Esophagus mucosa (tissue), 1 donor: ENCODE measurements at places on chromosomes 1 and 21.

DNA sequence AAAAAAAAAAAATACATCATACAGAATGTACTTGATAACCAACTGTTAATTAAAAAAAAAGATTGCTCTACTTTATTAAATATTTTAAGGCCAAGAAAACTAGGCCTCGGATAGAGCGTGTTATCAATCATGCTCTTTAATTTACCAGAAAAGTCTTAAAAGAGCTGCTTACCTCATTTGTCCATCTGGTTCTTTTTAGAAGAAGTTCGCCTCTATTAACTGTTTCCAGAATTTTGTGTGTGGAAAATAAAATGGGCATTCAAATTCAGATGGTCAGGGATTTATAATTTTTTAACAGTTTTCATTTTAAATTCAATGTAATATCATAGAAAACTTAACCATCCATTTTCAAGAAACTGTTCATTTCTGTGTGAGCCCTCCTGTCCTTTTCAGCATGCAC is 53.8 kb downstream of the KCNK1 start:
- no peak for ATAC-seq

DNA sequence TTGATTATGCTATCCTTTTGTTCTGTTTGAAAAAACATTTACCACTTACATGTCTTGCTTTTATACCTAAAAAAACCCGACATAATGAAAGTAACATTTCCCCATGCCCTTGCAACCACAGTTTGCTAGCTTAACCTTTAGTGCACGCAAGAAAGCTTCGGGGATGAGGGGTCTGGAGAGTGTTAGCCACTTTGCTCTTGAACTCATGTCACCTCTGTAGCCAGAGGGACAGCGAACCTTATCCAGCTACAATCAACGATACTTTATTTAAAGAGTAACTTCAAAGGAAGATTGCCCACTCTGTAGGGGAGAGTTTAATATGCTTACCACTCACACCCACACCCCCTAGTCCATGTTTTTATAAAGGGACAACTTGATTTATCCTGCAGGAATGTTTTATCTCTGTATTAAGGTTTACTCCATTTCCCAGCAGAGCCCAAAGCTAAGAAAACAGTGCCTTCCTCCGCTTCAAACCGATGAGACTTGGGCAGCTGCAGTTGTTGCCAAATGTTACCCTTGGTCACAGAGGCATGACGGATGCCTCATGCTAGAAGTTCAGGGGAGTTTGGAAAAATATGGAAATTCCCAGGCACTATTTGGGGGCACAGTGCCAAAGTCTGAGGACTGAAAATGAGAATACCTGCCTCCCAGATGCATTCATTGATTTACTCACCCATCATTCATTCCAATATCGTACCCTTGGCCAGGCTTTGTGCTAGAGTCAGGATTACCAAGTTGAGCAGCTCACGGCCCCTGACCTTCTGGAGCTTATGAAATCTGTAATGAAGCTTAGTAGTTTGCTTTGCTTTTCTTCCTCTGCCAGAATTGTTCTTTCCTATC is 61.4 kb upstream of the VCAM1 start:
- no peak for ATAC-seq

- peak; percentile 23 for ATAC-seq
Measured at GRCh38 chr1:184110272-184111204, 59.0 kb downstream of the TSEN15 start.

DNA sequence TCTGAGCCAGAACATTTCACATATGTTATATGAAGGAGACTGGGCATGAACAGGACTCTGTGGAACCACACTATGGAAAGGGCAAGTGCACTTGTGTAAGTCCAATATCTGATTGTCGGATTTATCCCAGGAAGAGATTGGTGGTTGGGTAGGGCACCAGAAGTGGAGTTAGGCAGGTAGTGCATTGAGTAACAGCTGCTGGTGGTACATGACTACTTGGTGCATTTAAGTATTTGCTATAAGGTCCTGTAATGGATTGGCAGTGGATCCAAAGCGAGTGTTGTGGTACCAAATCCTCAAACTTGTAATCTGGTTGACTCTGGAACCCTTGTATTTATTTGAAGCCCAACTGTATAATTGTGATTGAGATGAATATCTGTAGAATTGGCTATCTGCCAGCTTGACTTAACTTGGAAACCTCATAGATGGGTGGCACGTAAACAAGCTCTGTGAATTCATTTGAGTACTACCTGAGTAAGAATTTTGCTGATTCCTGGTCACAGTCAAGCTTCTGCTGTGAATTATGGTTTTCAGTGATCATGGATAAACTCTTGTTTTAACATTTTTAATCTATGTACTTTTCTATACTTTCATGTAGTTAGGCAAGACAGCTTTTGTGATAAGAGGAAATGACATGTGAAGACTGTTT is 21.1 kb downstream of the UBAP2L start:
- ATAC-seq, result no peak

GRCh38 chr1:212622467-212622866 is 13.9 kb downstream of the ATF3 start:
- ATAC-seq, result no peak

DNA sequence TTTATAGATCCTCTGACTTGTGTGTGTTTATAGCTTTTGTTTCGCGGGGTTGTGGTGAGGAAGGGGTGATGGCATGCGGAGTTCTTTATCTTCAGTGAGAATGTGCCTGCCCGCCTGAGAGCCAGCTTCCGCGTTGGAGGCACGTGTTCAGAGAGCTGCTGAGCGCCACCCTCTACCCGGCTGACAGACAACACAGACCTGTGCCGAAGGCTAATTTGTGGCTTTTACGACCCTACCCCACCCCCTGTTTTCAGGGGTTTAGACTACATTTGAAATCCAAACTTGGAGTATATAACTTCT is 14.4 kb upstream of the CD101 start:
- ATAC-seq, result no peak

DNA sequence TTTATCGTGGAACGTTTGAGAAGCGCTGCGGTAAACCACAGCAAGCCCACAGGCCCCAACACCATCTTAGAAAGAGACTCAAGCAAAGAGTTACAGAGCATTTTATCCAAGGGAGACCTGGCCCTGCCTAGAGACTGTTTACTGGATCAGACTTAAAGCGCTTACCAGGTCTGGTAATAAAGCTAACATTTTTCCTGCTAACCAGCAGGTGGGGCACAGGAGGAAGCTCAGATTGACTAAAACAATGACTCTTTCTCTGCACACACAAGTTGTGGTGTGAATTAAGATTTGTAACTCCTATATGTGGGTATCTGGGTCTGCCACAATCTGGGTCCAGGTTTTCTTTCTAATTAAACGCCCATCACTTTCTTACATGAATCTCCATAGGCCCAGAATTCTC is 136.5 kb upstream of the ETS2 start:
- ATAC-seq, result peak; percentile 39

GRCh38 chr1:15445390-15446122 is 7.3 kb downstream of the CTRC start:
- no peak for ATAC-seq

- ATAC-seq, result no peak
Measured at GRCh38 chr1:10401281-10401680, 2.4 kb downstream of the PGD start.

DNA sequence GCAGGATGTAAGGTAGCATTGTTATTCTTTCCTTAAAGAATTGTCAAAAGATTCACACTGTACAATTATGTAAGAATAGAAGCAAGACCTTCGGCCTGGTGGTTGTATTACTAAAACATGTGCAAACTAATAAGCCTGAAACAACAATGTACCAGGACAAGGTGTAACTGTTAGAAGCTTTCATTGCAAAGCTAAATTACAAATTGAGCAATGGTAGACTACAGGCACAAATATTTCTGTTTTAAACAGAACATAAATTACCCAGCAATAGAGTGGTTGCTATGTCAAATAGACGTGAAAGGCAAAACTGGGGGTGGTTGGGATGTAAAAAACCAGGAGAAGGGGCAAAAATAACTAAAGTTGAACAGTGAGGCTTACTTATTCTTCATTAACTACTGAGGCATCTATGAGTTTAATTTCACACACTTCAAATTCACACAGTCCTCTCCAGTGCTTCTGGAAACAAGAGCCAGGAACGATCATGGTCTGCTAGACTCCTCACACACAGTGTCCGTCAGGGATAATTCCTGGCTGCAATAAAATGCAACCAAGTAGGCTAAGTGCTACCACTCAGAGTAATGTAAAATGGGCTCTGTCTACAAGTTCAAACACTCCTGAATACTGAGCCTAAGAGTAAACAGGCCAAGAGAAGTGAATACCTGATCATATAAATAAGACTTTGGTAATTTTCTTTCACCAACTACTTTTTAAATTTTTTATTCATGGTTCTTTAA is 39.3 kb upstream of the C1orf198 start:
- ATAC-seq, result no peak

- ATAC-seq, result no peak
Measured at GRCh38 chr1:24911651-24912155, 18.4 kb downstream of the RUNX3 start.

DNA sequence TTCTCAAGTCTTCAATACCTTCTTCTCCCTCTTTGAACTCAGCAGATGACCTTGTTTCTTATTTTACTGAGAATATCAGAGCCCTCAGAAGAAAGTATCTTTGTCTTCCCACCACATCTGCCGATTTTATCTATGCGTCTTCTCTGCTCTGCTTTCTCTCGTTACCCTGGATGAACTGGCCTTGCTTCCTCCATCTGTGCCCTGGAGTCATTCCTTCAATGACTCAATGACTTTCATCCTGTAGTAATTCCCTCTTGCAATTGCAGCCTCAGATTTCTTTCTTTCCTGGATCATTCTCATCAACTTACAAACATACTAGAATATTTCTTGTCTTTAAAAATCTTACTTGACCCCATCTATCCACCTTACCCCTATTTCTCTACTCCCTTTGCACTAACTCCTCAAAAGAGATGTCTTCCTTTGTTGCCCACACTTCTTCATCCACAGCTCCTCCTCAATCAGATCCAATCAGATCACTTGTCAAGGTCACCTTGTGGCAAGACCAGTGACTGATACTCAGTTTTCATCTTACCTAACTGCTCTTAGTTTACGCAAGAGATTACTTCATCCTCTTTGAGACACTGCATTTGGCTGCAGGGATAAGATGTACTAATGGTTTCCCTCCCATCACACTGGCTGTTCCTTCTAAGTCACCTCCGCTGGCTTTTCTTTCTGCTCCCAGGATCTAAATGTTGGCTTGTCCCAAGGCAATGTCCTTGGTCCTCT is 8.2 kb upstream of the TGFBR3 start:
- no peak for ATAC-seq

DNA sequence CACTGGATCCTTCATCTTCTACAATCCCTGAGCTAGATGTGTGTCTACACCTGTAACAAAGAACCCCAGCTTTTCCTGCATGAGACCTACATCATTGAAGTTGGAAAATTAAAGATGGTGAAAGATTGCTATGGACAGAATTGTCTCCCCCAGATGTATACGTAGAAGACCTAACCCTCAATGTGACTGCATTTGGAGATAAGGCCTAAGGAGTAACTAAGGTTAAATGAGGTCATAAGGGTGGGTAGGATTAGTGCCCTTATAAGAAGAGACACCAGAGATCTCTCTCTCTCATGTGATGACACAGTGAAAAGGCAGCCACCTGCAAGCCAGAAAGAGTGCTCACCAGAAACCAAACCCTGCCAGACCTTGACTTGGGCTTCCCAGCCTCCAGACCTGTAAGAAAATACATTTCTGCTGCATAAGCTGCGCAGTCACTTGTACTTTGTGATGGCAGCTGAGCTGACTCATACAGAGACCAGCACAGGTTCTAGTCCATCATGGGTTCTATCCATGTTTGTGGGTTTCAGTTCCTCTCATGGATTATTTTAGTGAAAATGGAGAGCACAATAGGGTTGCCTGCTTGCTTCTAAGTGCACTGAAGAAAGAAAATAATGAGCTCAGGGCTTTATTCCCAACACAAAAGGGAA is 180.8 kb downstream of the TPR start:
- ATAC-seq, result no peak

DNA sequence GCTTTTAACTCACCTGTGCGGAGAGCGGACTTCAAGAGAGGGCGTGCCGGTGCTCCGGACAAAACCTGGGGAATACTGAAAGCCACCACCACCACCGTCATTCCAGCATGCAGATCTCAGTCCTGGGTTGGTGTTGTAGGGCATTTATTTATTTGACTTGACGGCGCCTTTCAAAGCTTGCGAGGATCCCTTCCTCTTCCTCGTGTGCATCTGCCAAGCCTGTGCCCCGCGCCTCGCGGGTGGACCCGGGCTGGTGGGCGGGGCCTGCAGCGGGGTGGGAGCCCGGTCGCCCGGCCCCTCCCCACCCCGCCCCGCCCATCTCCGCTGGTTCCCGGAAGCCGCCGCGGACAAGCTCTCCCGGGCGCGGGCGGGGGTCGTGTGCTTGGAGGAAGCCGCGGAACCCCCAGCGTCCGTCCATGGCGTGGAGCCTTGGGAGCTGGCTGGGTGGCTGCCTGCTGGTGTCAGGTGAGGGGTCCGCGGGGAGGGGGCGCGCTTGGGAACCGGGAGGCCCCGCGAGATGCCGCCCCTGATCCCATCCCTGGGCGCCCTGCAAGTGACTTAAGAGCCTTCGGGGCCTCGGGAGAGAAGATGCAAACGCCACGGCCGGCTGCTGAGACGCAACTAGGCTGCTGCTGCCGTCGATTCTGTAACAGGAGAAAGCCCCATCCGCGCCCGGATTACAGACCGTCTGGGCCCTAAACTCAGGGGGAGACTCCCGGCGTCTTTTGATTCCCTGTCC is at the start of gene IL10RB:
IL10RB (plus strand) TSS at position 318 of the 739 bp plus-strand sequence; CDS start at position 417, 99 bp downstream.
- ATAC-seq, result peak; percentile 78

- ATAC-seq, result no peak
Measured at GRCh38 chr1:197770243-197770642, 5.0 kb downstream of the DENND1B start.

DNA sequence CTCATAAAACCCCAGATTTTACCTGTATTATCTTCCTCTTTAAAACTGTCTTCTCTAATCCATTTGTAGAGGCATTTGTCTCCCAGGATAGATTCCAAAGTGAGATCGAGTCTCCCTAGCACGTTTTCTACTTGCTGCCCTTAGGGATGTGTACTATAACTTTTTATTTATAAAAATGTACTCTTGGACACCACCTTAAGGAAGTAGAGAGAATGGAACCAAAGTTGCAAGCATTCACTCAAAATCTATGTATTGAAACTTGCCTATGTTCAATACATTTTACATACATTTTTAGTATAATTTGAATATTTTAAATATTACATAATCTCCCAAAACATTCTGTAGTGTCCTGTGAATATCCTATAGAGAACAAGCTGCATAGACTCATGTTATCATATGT is 842 bp upstream of the SPRR2A start:
- ATAC-seq, result no peak
